ENCODE measurements at places on chromosomes 4 and X.

GRCh38 chr4:42927946-42928345 is 35.4 kb downstream of the GRXCR1 start:
- DNase-seq = no peak

DNA sequence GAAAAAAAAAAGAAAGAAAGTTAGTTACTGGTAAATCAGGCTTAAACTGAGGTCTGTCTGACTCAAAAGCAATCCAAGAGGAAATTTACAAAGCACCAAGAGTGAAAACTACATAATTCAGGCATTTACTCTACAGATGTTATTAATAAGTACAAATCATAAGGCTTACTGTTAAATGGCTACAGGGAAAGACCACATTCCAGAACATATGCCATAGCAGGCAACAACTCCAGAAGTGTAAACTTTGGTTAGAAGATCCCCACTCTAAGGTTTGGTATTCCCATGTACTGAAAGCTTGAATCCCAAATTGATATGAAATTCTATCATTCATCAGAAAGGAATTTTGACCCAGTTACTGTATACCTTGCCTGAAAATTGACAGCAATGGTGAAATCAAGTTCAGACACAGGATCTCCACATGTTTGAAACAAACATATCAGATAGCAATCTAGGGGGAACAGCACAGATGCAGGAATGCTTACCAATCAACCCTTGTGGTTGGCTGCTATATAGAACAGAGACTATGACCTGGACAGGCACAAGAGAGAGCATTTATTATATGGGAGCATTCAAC is 6.6 kb downstream of the USP26 start:
- no peak for DNase-seq

GRCh38 chr4:166324321-166324720 is 451.3 kb downstream of the TLL1 start:
- no peak for DNase-seq

DNA sequence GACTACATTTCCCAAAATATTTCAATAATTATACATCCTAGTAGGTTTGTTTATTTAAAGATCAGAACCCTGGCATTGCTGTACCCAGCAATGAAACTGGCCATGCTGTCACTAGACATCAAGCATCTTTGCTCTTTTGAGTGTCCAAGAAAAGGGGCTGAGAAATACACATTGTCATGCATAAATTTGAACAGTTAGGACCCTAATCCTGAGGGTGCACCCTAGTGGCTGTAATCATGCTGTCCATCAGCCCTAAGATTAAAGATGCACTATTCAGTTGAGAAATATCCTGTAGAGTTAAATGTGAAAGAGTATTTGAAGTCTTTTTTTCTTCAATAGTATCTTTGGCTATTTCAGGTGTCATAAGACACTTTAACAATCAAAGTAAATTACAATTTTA is 108.8 kb downstream of the NFKB1 start:
- no peak for DNase-seq

GRCh38 chrX:68841251-68842049 is 12.6 kb downstream of the EFNB1 start:
- no peak for DNase-seq

DNA sequence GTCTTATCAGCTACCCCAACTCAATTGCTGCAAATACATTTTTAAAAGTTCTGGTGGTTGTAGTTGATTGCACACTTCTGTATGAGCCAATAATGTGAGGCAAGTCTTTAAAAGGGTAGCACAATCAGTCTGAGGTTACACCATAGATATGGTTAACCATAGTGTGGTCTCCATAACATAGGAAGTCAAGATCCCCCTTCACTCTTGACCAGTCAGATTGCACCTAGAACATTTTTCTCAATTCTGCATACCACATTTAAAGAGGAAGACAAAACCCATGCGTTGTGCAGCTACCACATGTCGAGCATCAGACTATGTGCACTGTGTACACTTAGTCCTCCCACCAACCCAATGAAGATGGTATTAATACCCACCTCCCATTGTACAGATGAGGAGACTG is 26.5 kb upstream of the CYBB start:
- no peak for DNase-seq

DNA sequence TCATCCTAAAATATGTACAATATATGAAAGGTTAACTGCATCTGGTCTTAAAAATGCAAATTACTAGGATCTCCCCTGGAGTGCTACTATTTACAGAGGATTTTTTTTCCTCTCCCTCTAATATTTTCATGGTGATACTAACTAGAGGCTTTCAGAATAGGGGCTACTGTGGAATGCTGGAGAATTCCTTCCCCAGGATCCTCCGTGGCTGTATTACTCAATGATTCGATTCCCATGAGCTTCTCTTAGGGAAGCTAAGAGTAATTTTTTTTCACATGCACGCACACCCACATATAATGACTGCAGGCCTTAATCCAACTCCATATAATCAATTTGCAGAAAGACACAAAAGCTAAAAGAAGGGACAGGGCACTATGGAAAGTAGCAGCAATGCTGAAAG is 184.7 kb downstream of the ARHGAP6 start:
- DNase-seq = no peak

- DNase-seq = no peak
These were observed 252.5 kb upstream of the PGRMC2 start for GRCh38 chr4:128540122-128540521.

GRCh38 chr4:126955292-126956183 is 677.2 kb upstream of the INTU start:
- DNase-seq = no peak

Measured in stimulated activated CD8-positive, alpha-beta memory T cell treated with anti-CD3 and anti-CD28 coated beads, Interleukin-2, amount 100 ng/mL, for 48 hours (primary cell).